Ascending aorta (tissue), 2 donors: ENCODE measurements at places on chromosomes 2 and 18.
A peak's percentile ranks its signal among the peaks of the same experiment; 100 is the strongest.

DNA sequence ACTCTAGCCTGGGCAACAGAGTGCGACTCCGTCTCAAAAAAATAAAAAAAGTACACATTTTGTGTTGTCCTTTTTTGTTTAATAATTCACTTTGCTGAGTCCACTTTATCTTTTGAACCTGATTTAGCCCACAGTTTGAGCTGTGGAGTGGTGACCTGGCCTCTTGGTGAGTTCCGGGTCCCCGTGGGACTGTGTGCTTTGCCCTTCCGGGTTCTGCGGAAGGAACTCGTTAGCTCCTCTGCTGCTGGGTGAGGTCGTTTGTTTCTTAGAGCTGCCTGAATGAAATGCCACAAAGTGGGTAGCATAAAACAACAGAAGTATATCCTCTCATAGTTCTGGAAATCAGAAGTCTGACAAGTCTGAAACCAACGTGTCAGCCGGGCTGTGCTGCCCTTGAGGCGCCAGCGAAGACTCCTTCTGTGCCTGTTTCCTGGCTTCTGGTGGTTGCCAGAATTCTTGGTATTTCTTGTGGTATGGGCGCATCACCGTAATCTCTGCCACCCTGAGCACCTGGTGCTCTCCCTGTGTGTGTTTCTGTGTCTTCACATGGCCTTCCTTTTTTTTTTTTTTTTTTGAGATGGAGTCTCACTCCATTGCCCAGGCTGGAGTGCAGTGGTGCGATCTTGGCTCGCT lies 3.5 kb downstream of the EFHD1 start:
- no peak for DNase-seq

- peak; percentile 89 for DNase-seq
Measured at GRCh38 chr2:27085673-27086089, 891 bp upstream of the KHK start.

DNA sequence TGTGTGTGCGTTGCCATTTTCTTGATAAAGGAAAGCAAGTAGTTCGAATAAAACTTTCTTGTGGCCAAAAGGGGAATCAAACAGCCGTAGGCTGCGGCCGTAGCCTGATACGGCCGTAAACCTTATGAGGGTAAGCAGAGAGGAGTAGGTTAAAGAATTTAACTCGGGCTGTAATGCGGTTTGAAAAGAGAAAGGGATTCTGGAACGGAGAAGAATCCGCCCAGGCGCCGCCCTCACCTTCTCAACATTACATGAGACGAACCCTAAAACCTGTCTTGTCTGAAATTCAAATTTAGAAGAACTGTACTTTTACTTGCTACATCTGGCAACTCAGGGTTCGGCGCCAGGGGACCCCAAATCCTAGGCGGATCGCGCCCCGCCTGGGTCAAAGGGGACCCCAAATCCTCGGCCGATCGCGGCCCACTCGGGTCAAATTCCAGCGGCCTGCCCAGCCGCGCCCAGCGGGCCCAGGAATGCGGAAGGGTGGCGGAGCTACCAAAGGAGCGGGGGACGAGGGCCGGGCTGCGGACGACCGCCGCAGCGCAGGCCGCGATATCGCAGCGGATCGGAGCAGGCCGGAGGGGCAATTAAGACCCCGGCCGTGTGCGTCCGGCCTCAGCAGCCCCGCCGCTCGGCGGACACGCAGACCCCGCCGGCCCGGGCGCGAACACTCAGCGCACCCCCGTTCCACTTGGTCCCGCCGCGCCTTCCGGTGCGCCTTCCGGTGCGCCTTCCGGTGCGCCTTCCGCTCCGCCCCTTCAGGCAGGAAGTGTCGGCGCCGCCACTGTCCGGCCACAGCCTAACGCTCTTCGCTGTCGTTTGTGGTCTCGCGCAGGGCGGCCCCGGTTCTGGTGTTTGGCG lies at the start of gene MYL12B:
Gene MYL12B, plus strand, starts transcription at position 761 of the 861 bp plus-strand sequence. CDS start 10,766 bp downstream, outside the sequence.
- DNase-seq = peak; percentile 87

GRCh38 chr18:360676-361075 lies 92.8 kb upstream of the THOC1 start:
- DNase-seq = no peak

GRCh38 chr18:78405763-78406162 lies 573.9 kb upstream of the SALL3 start:
- DNase-seq = no peak

DNA sequence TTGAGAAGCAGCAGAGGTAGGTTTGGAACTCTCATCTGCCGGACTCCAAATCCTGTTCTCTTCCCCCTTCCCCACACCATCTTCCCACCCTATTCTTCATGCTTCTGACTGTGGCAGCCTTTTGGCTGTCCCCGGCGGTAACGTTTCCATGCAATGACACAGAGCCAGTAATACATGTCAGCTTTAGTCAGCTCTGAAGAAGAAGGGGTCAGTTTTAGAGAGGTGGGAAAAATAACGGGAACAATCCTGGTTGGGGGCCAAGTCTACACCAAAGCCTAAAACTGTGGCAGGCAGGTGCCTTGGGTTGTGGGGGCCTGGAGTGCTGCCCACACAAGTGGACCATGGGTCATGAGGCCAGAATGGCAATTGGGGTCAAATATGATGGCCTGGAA lies 106.8 kb downstream of the LPIN1 start:
- DNase-seq = no peak

GRCh38 chr2:134120406-134120732 lies 133.5 kb upstream of the MGAT5 start:
- no peak for DNase-seq

DNA sequence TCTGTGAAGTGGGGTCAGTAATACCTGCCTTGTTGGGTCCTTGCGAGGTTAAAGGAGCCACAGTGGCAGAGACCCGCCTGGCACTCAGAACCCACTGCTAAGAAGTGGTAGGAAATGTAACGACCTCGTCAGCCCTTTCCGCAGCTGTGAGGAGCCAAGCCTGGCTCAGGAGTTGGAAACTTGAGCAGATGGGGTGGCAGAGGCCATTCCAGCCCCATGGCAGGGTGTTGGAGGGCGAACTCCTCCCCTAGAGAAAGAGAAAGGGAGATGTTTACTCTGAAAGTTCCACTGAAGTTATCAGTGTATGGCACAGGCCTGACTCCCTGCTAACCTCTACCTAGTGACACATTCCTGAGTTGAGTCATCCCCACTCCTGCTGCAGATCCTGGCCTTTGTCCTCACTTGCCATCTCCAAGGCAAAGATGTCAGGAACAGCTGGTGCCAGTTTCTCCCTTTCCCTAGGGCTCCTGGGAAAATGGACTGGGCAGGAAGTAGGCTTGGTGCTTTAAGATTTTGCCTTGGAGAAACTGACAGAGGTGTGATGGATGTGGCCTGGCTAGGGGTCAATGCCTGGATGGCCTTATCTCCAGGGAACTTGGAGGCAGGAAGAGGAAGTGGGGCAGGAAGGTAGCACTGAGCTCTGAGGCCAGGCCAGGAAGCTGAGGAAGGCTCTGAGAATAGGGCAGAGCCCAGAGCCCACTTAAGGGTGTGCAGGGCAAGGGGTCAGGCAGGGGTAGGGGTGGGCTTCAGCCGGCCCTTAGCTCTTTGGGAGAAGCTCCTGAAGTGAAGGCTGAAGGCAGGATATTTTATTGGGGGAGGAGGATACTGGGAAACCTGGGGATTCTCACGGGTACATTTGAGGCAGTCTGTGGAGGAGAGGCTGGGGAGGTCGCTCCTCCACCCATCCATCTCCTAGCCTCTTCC lies 888 bp downstream of the VAMP5 start:
- no peak for DNase-seq

DNA sequence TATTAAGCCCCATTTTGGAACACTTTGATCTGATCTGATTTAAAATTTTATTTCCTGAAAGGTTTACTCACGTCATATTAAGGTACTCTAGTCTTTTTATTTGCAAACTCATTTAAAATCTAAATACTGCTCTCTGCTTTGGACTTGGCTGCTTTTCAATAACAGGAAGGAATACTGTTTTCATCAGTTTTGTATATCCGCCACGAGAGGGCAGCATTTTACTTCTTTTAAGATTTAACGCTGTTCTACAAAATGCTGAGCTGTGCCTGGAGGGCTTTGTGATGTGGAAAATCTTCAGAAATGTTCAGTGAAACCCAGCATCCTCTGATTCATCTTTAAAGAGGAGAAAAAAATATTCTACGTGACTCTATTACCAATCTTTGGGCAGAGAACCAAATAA lies 37.5 kb upstream of the SLC38A11 start:
- peak; percentile 74 for DNase-seq

DNA sequence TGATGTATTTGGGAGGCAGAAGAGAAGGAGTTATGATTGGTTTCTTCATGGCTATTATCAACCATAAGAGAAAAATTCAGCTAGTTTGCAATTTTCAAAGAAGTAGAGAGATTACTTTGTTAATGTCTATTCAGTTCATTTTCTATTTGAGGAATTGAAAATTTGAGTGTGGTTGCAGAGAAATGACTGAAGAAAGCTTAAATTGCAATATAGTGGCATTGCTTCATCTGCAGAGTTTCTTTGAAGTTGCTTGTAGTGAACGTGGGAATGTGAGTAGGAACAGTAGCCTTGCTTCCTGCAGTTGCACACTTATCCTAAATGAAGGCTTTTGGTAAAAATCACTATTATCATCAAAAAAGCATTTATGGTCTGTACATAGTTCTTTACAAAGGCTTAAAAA lies 14.7 kb upstream of the CYRIA start:
- no peak for DNase-seq

DNA sequence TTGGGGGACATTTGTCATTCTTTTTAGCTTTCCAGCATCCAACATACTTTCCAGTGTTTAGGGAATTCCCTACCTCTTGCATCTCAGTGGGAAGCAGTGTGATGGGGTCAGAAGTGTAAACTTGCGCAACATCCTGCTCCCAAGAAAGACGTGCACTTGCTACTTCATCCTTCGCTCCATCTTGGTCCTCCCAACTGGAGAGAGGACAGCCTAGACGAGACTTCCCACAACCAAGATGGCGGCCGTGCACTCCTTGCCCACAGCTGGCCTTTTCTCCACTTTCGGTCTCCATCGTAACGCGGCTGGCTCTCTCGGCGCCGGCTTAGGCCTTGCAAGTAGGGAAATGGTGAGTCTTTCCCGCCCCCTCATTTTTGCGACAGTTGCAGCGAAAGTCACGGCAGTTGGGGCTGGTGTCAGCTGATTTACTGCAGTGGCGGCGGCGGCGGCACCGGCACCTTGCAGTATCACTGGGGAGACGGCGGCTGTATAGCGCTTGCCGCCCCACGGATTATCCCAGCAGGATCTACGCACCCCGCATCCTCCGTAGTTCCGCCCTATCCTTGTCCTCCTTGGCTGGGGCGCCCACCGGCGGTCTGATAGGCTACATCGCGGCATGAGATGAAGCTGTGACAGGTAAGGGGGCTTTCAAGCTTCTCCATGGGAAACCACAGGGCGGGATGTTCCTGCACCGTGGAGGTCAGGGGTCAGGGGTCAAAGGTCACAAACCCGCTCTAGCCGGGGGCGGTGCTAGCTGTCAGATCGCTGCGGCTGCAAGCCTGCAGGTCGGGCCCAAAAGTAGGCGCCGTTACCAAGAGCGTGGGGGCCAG lies at the start of gene WDR7:
Gene WDR7, plus strand, starts transcription at position 416 of the 827 bp plus-strand sequence. CDS start 21,157 bp downstream, outside the sequence.
- peak; percentile 96 for DNase-seq

GRCh38 chr2:23542230-23542789 lies 157.3 kb downstream of the KLHL29 start:
- DNase-seq = no peak

DNA sequence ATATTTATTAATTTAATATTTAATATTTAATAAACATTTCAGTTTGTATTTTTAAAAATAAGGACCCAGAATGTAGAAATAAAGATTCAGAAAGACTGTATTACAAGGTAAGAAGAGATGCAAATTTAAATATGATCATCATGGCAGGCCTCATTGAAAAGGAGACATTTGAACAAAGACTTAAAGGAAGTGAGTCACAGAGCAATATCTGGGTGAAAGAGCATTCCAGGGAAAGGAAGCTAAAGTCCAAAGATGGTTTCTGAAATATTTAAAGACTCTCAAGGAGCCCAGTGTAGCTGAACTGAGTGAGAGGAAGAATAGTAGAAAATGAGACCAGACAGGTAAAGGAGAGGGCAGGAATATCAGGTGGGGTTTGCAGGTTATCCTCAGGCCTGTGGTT lies 5.9 kb downstream of the SCYGR4 start:
- DNase-seq = no peak

- no peak for DNase-seq
Measured at GRCh38 chr2:136324966-136325365, 207.0 kb upstream of the CXCR4 start.

GRCh38 chr2:46045888-46046287 lies 251.3 kb upstream of the EPAS1 start:
- DNase-seq = no peak

DNA sequence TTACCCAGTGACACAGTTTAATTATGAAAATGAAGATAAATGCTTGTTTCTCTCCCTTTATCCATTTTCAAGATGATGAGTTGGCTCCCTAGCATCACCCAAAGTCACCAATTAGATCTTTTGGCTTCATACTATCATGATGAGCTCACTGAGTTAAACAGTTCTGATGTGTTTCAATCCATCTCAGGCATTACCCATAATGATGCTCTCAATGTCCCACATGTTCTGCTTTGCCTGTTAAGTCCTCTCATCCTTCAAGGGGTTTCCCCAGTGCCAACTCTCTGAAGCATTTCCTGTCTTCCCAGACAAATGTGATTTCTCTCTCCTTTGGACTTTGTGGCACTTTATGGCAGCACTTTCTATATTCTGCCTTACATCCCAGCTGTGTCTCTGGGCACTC lies 92.6 kb downstream of the EPB41L3 start:
- DNase-seq = no peak

- DNase-seq = no peak
Measured at GRCh38 chr2:43044093-43044681, 182.2 kb downstream of the ZFP36L2 start.

GRCh38 chr2:58039170-58039611 lies 7.4 kb upstream of the VRK2 start:
- no peak for DNase-seq

GRCh38 chr2:104041351-104041750 lies 812.6 kb upstream of the POU3F3 start:
- DNase-seq = no peak

DNA sequence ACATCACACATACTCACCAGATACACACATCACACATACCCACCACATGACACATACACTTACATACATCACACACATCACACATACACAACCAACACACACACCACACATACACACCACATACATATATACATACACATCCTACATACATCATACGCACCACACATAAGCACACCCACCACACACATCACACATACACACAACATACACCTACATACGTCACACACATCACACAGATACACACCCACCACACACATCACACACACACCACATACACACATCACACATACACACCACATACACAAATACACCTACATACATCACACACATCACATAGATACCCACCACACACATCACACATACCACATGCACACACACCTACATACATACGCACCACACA lies 158.4 kb downstream of the NDUFA10 start:
- no peak for DNase-seq

- DNase-seq = peak; percentile 85
Measured at GRCh38 chr2:42810971-42811811, 18.8 kb upstream of the HAAO start.
